Left renal cortex interstitium (tissue), 4 donors: ENCODE measurements at places on chromosomes 3 and 15. TPM values are rescaled to one million over a fixed set of nuclear protein-coding genes. Genes with fewer than 3 reads are reported as not detected.

POPDC2 gene
- polyA plus RNA-seq = 4.3 TPM

A4GNT gene
- polyA plus RNA-seq = 3.4 TPM

HACD2 gene
- 53.3 TPM for polyA plus RNA-seq

SLC22A13 gene
- 2.3 TPM for polyA plus RNA-seq

DNA sequence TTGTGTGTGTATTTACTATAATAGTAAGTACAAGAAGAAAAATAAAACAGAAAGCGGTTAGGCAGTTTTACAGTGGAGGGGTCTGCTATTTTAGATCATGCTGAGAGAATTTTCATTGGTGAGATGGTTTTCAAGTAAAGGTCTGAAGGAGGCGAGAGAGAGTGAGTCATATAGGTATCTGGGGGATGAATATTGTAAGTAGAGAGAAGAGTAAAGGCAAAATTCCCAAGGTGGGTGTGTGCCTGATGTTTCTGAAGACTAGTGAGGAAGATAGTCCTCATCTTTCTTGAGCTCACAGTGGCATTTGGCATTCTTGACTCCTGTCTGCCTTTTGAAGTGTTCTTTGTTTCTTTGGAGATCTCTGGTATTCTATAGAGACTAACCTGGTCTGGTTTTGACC lies 38.6 kb downstream of the CRYBG3 start:
- no peak for DNase-seq

GRCh38 chr3:8103954-8104353 lies 397.7 kb upstream of the LMCD1 start:
- DNase-seq = no peak
